GM23248 (cell line): ENCODE measurements at places on chromosomes 2 and 18.

GRCh38 chr2:27249891-27250651 lies 12.8 kb downstream of the SLC30A3 start:
- peak; percentile 66 for DNase-seq

DNA sequence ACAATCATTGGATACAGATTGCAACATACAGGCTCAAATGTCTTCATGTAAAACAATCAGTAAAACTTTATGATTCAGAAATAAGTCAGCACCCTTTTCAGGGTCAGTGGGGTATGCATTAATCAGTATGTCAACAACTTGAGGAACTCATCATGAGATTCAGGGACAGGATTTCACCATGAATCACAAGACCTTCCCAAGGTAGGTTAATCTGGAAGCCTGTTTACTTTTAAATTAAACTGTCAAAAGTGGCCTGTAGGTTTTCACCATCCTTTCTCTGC lies 104.8 kb downstream of the SP100 start:
- DNase-seq = peak; percentile 30

DNA sequence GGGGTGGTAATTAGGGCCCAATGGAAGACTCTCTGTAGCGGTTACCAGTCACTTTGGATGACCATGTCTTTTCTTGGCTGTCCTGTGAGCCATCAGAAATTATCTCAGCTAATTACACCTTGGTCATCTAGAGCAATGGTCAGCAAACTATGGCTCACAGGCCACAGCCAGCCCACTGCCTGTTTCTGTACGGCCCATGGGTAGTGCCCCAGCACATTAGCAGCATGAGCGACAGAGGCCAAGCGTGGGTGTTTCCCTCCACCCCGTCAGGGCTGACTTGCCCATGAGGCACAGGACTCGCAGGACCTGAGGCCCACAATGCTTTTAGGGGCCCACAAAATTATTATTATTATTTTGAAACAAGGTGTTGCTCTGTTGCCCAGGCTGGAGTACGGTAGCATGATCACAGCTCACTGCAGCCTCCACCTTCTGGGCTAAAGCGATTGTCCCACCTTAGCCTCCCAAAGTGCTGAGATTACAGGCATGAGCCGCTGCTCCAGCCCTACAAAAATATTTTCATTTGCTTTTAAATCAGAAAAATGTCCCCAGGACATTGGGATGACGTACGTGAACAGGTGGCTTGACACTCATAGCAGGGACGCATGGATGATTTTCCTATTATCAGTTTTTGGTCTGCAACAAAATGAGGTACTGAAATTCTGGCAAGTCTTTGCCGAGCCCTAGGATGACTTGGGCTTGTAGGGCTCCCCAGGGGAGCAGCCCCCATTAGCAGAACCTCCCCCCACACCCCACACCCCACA lies 29.3 kb upstream of the CEP68 start:
- no peak for DNase-seq

DNA sequence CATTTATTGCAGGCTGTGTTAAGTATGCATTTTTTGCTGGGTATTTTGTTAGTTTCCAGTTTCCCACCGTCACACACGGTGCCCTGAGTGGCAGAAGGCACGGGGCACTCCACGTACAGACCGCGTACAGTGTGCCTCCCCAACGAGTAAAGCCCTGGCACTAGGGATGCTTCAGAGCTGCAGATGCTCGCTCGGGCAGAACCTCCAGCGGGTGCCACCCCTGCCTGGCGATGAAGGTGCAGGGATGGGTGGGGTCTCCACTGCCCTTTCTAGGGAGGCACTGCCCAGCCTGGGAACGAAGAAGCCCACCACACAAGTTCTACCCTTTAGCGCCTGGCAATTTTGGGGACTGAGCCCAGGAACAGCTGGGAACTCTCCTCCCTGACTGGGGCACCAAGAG lies 4.1 kb downstream of the GREB1 start:
- DNase-seq = no peak

GRCh38 chr18:26085056-26085455 lies 5.4 kb downstream of the SS18 start:
- DNase-seq = no peak
